ENCODE measurements at places on chromosomes 12 and 14.

GRCh38 chr12:27191531-27191930 lies 52.6 kb upstream of the STK38L start:
- DNase-seq: no peak

DNA sequence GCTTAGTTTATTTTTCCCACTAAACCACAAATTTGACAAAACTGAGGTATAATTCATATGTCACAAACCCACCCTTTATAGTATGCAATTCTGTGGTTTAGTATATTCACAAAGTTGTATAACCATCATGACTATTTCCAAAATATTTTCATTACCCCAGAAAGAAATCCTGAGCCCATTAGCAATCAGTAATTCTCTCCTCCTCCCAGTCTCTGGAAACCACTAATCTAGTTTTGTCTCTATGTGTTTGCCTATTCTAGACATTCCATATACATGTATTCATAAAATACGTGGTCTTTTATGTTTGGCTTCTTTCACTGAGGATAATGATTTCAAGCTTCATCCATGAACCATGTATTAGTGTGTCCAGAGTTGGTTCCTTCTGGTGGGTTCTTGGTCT lies 267.6 kb downstream of the AEBP2 start:
- DNase-seq: no peak

DNA sequence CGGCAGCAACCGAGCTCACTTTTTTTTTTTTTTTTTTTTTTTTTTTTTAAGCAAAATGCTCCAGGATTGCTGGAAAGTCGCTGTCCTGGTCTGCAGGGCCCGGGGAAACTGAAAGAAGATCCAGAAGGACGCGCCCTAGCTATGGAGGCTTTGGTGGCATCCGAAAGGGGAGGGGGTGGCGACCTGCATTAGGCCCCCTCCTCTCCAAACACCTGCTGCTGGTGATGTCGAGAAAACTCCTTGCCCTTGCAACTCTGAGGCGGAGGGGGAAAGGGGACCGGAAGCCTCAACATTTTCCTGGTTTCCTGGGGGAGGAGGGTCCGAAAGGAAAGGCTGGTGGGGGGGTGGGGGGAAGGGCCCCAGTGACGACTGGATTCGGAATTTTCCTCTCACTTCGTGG lies 421.1 kb downstream of the VRK1 start:
- DNase-seq: no peak

DNA sequence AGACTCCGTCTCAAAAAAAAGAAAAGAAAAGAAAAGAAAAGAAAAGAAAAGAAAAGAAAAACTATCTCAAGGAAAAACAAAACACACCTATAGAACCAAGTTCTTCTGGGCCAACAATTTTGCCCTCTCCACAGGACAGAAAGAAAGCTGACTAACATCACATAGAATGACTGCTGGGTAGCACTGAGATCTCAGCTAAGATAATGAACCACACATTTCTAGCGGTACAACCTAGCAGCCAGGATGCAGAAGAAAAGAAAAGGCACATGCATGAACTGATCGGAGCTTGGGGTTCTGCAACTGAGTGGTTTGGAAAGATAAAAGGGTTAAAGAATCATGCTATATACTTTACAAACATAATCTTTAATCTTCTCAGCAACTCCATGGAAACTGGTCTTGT lies 19.5 kb downstream of the TMED10 start:
- no peak for DNase-seq

DNA sequence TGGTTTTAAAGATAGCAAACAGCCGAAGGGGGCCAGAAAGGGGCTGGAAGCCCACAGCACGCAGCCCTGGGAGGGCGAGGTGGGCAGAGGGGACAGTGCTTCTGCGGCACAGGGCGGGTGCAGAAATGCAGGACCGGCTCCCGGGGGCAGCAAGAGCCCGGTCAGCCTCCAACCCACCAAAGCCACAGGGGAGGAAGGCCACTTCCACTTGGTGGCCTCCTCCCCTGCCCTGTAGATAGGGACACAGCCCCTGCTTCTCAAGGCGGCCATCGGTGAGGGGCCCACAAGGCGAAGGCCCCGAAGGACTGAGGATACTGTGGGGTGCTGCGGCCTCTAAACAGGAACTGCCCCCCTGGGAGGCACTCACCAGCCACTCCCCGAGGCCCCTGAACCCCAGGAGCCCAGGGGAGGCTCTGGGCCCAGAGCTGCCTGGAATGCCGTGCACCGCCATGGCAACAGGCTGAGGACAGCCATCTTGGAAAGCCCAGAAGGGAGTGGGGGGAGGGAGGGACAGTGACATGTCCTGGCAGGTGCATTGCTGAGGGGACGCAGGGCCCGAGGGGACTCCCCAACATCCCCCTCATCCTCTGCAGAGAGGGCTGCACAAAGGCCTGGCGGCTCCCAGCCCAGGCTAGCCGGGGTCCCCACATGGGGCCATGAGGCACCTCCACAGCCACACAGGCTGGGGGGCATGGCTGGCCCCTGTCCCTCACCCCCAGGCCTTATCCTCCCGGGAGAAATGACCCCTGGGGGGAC lies 114.7 kb downstream of the NCOR2 start:
- DNase-seq: no peak

GRCh38 chr12:112852127-112852526 lies 54.6 kb upstream of the OAS1 start:
- no peak for DNase-seq

DNA sequence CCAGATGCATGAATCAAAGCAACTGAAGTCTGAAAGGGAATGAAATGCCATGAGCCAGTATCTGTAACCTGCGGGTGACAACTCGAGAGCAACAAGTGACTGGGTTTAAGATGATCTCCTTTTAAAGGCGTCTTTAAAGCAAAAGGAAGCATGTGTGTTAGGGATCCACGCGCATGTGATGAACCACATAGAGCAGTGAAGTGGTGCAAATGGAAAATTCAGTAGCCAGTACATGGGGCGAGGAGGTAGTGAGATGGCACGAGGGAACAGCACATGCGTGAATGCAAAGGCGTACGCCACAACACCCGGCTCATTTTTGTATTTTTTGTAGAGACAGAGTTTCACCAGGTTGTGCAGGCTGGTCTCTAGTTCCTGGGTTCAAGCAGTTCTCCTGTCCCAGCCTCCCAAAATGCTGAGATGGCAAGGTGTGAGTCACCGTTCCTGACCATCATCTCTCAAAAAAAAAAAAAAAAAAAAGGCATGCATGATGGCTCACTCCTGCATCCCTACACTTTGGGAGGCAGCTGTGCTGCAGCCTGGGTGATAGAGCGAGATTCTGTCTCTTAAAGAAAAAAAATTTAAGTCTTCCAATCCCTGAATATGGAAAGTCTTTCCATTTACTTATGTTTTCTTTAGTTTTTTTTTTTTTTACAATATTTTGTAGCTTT lies 24.6 kb upstream of the BCL7A start:
- no peak for DNase-seq

- no peak for DNase-seq
Measured at GRCh38 chr14:97074856-97075255, 277.7 kb downstream of the VRK1 start.

GRCh38 chr12:104551-105081 lies 38.0 kb downstream of the IQSEC3 start:
- no peak for DNase-seq

GRCh38 chr12:125610292-125610691 lies 545.1 kb downstream of the AACS start:
- DNase-seq: no peak

GRCh38 chr12:113961921-113962710 lies 4.0 kb downstream of the RBM19 start:
- peak; percentile 47 for DNase-seq

DNA sequence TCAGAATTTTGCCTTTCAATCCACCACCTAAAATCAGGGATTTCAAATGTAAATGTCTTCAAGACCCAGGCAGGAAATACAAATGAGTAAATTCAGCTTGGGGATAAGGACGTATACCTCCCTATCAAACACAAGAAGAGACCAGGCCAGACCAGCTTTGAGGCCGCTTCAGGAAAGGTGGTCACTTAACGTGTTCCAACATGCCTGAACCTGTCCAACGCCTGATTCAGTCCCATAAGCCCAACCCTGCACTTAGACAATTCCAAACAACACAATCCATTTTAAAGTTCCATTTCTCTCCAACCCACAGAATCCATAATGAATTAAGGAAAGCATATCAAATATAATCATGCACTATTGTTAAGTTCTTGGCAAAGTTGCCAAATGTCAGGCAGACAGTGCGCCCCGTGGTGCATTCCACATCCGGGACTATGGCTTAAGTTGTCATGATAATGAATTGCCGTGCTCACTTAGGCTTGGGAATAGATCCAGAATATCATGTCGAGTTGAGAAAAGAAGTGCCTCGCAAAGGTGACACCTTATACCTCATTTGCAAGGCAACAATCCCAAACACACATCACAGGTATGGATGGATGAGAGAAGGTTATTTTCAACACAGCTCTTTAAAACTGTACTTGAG lies 35.5 kb downstream of the CCDC60 start:
- DNase-seq: no peak

GRCh38 chr12:32589165-32589865 lies 89.8 kb upstream of the DNM1L start:
- no peak for DNase-seq

DNA sequence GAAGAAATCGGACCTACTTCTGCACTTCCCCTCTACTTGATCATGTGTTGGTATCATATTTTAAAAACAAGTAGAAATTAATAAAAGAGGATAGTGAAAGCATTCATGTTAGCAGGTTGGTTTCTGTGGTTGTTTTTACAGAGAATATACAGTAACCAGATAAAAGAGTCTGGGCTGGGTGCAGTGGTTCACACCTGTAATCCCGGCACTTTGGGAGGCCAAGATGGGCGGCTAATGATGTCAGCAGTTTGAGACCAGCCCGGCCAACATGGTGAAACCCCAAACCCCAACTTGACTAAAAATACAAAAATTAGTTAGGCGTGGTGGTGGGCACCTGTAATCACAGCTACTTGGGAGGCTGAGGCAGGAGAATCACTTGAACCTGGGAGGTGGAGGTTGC lies 55.9 kb downstream of the LRP6 start:
- DNase-seq: no peak

DNA sequence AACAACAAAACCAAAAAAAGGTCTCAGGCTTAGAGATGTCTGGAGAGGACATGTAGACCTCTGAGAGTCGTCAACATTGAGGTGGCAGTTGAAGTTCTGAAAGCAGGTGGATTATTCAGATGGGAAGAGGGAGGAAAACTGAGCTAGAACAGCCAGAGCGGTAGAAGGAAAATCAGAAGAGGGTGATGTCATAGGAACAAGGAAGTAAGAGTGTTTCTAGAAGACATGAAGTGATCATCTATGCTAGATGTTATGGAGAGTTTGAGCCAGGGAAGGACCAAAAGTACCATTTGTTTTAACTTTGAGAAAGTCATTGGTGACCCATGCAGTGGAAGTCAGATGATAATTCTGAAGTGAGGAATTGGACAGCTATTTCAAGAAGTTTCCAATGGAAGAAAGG lies 316.2 kb upstream of the RGS6 start:
- DNase-seq: no peak

DNA sequence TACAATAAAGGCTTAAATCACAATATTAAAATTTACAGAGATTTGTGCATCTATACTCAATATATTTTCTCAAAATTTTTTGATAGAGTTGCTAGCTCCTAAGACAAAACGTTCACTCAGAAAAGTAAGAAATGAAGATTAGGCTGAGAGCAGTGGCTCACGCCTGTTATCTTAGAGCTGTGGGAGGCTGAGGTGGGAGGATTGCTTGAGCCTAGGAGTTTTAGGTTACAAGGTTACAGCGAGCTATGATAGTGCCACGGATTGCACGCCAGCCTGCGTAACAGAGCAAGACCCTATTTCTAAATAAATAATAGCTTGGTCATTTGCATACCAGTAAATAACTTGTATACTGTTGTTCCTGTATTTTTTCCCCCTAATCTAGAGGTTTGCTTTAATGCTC lies 35.0 kb upstream of the CFL2 start:
- DNase-seq: no peak

- DNase-seq: peak; percentile 73
Measured at GRCh38 chr14:87108726-87109125, 884.3 kb downstream of the GALC start.

DNA sequence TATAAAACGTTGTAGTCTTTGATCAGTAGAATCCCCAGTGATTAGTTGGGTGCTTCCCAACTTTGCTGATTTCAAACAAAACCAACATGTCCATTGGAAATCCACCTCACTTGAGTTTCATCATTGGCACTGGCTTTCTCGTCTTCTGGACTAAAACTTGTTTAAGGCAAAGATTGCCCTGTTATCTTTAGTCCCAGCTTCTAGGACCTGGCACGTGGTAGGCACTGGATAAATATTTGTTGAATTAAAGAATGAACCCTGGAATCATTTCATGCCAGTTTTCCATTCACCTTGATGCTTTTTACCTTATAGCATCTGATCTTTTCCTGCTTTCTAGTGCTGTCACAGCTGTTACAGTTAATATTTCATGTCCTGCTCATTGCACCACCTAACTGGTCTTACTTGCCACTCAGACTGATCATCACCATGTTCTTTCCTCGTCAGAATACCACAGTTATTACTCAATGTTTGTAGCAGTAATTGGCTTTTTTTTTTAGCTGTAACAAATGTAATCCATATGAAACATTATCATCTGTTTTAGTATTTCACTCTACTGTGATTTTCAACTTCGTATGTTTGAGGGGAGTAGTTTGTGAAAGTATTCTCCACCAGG lies 7.3 kb upstream of the C12orf50 start:
- peak; percentile 74 for DNase-seq

DNA sequence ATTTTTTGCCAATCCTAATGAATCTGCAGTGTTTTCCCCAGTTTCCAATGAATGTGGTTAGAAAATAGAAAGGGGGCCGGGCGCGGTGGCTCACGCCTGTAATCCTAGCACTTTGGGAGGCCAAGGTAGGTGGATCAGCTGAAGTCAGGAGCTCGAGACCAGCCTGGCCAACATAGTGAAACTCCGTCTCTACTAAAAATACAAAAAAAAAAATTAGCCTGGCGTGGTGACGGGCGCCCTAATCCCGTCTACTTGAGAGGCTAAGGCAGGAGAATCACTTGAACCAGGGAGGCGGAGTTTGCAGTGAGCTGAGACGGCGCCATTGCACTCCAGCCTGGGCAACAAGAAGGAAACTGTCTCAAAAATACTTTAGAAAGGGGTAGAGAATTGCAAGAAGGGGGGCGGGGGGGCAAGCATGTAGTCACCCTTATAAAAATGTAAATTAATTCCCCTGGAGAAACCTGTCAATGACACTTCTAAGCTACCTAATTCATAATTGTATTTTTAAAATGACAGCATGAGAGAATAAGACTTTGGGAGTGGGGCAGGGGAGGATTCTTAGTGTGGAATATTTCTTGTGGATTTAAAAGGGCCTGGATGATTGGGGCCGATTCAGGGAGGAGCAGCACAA lies 1.7 kb downstream of the KLHDC2 start:
- DNase-seq: no peak

- DNase-seq: no peak
Measured at GRCh38 chr12:59486827-59487226, 109.0 kb upstream of the SLC16A7 start.

GRCh38 chr12:56377310-56377988 lies 14.8 kb upstream of the APOF start:
- no peak for DNase-seq

Data from fibroblast of gingiva (primary cell).